Effector memory CD8-positive, alpha-beta T cell (primary cell): ENCODE measurements at places on chromosomes 2 and 18.

- no peak for DNase-seq
Measured at GRCh38 chr18:12026562-12026961, 45.3 kb downstream of the IMPA2 start.

- DNase-seq, result no peak
Measured at GRCh38 chr2:204329532-204329931, 215.7 kb upstream of the PARD3B start.

DNA sequence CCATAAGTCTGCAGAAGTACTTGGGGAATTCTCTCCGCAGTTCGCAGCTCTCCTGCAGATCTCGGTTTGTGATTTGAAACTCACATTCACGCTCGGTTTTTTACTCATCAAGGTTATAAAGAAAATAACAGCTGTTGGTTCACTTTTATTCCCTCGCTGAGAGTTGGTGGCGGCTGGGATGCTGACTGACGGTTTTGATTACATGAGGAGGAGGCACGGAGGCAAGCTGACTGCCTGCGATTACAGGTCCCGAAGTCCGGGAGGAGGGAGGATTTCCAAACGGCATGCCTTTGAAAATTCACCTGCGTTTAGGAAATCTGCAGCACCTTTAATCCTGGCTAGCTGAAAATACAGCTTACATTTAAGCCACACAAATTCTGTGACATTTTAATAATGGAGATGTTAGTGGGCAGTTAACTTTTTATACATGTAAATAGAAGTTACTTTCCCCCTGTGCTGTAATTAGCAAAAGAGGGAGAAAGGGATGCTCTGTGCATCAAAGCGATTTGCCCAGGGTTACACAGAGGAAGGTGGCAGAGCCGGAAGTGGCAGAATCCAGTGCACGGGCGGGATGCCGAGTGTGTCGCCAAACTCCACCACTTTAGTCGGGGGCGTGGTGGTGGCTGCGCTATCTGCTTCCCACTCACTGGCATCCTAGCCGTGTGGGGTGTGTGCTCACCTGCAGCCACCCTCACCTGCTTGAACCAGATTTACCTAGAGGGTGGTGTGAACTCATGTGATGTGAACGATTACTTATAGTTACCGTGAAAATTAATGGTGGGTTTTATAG is 14.7 kb downstream of the AGAP1 start:
- no peak for DNase-seq

DNA sequence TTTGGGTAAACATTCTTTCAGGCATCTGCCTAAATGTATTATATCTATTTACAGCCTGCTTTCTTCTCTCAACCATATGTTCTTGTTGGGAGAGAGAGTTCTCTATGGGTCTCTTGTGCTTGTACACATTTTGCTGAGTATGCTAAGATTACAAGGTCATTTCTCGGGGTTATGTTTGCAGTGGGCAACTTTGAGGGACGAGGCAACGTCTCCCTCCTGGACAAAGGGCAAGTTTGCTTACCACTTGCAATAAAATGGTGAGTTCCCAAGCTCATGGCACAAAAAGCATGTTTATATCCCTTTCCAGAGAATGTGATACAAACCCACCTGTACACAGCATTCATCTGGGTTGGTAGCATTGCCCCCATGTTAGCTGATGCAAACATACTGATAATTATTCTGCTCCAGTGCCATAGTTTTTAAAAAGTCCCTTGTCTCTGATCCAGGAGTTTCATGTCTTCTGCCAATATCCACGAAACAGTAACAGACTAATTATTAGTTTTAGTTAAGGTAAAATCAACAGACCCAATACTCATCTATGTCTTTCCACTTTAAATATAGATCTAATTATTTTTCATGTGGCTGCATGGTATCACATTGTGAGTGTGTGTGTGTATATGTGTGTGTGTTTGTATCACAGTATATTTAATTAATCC is 84.2 kb upstream of the MAPK4 start:
- DNase-seq, result no peak

GRCh38 chr2:221025398-221025797 is 546.7 kb downstream of the EPHA4 start:
- DNase-seq, result no peak

- DNase-seq, result no peak
Measured at GRCh38 chr2:159617100-159617499, 752 bp upstream of the BAZ2B start.

GRCh38 chr18:48031641-48032040 is 101.2 kb upstream of the SMAD2 start:
- DNase-seq, result no peak

DNA sequence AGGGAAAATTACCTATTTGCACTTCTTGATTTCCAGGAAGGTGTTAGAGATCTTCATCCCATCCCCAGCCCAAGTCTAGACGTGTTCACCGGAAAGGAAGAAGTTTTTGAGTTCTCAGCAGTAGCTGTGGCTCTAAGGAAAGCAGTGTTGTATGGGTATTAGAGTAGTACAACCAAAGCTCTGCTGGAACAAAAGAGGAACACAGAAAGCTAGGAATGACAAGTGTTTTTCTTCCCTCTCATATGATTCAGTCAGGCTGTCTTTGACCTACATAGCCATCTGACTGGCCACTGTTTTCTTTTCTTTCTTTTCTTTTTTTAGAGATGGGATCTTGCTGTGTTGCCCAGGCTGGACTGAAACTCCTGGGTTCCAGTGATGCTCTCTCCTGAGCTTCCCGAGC is 82.7 kb upstream of the SLC39A10 start:
- no peak for DNase-seq

GRCh38 chr18:32301976-32302743 is 112.3 kb downstream of the MEP1B start:
- DNase-seq, result no peak

- no peak for DNase-seq
Measured at GRCh38 chr2:136319651-136320050, 201.7 kb upstream of the CXCR4 start.

GRCh38 chr2:173862612-173863217 is 102.5 kb downstream of the SP3 start:
- DNase-seq, result no peak

DNA sequence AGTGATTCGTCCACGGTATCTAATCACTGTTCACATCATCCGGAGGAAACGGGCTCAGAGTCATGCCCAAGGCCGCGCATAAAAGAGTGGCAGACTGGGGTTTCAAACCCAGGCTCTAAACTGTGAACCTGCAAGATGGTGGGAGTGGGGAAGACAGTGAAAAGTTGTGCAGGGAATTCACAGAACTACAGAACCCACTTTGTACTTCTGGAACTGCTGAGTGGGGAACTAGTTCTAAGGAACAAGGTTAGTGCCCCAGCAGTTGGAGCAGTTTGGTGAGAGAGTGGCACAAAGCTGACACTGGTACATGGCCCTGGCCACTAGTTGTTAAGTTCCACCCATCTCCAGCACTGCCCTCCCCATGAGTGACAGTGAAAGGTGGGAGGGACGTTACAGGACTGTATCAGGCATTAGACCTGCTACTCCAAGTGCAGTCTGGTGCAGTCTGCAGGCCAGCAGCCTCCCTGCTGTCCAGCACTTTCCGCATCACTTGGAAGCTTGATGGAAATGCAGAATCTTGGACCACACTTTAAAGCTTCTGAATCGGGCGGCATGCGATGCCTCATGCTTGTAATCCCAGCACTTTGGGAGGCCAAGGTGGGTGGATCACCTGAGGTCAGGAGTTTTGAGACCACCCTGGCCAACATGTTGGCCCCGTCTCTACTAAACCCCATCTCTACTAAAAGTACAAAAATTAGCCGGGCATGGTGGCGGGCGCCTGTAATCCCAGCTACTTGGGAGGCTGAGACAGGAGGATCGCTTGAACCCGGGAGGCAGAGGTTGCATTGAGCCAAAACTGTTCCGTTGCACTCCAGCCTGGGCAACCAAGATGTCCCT is 47.3 kb downstream of the C2orf42 start:
- DNase-seq, result peak; percentile 42

- DNase-seq, result no peak
Measured at GRCh38 chr18:30970196-30970816, 72.2 kb downstream of the DSC3 start.

DNA sequence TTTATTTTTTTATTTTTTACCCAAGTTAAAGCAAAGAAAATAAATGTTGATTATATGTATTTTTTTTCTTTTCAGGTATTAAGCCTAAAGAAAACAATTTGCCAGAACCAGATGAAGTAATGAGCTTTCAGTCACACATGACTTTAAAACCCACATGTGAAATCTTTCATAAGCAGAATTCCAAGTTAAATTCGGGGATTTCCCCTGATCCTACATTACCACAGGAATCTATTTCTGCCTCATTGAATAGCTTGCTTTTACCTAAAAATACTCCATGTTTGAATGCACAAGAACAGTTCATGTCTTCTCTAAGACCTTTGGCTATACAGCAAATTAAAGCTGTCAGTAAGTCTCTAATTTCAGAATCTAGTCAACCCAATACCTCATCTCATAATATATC is 26.6 kb downstream of the GEN1 start:
- no peak for DNase-seq
